ENCODE measurements at places on chromosomes 1 and 21.

- DNase-seq: no peak
Observed at GRCh38 chr21:46080171-46081021, 17.5 kb upstream of the COL6A2 start.

DNA sequence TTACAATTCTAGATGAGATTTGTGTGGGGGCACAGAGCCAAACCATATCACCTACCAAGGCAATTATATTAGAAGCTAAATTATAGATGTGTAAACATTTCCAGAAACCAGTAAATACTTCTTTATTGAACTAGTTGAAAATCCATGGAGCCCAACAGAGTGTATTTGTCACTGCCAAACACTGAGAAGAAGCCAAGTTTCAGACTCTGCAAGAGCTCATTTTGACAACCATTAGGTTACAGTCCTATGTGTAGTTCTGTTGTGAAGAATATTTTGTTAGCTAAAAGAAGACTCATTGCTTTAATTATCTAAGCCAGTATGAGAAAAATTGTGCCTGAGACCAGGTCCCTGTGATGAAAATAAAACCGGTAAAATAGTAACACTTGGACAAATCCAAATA lies 358.9 kb upstream of the SGIP1 start:
- no peak for DNase-seq

GRCh38 chr1:243718893-243719292 lies 131.2 kb downstream of the AKT3 start:
- no peak for DNase-seq

GRCh38 chr1:21667348-21668231 lies 1.6 kb downstream of the RAP1GAP start:
- DNase-seq: no peak

Data from right kidney (tissue), 9 donors.